Smooth muscle cell of bladder (primary cell): ENCODE measurements at places on chromosomes 5 and 9. TPM values are rescaled to one million over a fixed set of nuclear protein-coding genes. Genes with fewer than 3 reads are reported as not detected.

PPP3R2 gene
- not detected in 2 replicates for total RNA-seq

LRRC19 gene
- total RNA-seq = not detected in 2 replicates

PRRC1 gene
- total RNA-seq = 50.2 and 57.9 TPM in 2 replicates

WNT8A gene
- total RNA-seq = not detected in 2 replicates
